Small intestine (tissue), 16 donors: ENCODE measurements at places on chromosomes 12 and 14. TPM values are rescaled to one million over a fixed set of nuclear protein-coding genes. Genes with fewer than 3 reads are reported as not detected.

DNA sequence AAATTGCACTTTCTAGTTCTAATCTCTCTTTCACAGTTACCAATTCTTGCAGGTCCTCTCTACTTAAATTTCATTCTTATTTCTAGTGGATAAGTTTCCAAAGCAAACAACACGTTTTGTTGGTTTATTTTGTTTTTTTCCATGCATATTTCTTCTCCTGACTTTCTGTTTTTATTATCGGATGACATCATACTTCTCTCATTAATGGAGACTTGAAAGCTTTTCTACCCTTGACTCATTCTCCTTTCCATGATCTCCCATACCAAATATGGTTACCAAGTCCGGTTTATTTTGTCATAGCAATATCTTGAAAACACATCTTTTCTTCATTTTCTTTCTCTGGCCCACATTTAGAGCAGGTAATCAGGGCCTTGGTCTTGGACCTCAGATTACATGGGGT, 796.5 kb downstream of the GALC start:
- no peaks in the 10 kb centered on the region for H3K27me3 ChIP-seq
- H3K4me1 ChIP-seq, result no peaks in the 10 kb centered on the region
- DNase-seq, result no peak
- no peak overlapping the region for H3K27ac ChIP-seq
- no peaks in the 10 kb centered on the region for H3K36me3 ChIP-seq

- no peaks in the 10 kb centered on the region for H3K36me3 ChIP-seq
- peak overlapping the region; percentile 89 for H3K27ac ChIP-seq
- H3K4me3 ChIP-seq, result no peak overlapping the region
Measured at GRCh38 chr12:95200128-95200894, 17.0 kb downstream of the FGD6 start.

Gene ANP32D
- not detected for polyA plus RNA-seq

Gene RAP1B
- polyA plus RNA-seq, result 106 TPM

Gene PLXNC1
- 1.4 TPM for polyA plus RNA-seq
